Left kidney (tissue), 8 donors: ENCODE measurements at places on chromosomes 4 and X. TPM values are rescaled to one million over a fixed set of nuclear protein-coding genes. Genes with fewer than 3 reads are reported as not detected.

AREG gene
- 0.25 TPM for polyA plus RNA-seq

EDA2R gene
- 0.83 TPM for polyA plus RNA-seq

HDX gene
- 6.6 TPM for polyA plus RNA-seq

PPEF2 gene
- polyA plus RNA-seq, result 0.58 TPM

CSN1S1 gene
- polyA plus RNA-seq, result not detected

SOX3 gene
- polyA plus RNA-seq, result not detected

IL21 gene
- not detected for polyA plus RNA-seq

MTNR1A gene
- 1.7 TPM for polyA plus RNA-seq

TREX2 gene
- 0.37 TPM for polyA plus RNA-seq

CXCL11 gene
- not detected for polyA plus RNA-seq

SLC25A4 gene
- polyA plus RNA-seq, result 37.1 TPM

MTCP1 gene
- 26.7 TPM for polyA plus RNA-seq

BMP3 gene
- polyA plus RNA-seq, result 18.7 TPM

CD40LG gene
- polyA plus RNA-seq, result not detected

SHROOM4 gene
- 22.0 TPM for polyA plus RNA-seq

GATA1 gene
- 0.48 TPM for polyA plus RNA-seq

IL1RAPL2 gene
- polyA plus RNA-seq, result 1.1 TPM
